Lung (tissue), 17 donors: ENCODE measurements at places on chromosomes 11 and 22. TPM values are rescaled to one million over a fixed set of nuclear protein-coding genes. Genes with fewer than 3 reads are reported as not detected.

Gene NRGN
- total RNA-seq: 27.2 TPM

Gene PANX2
- 3.9 TPM for total RNA-seq

Gene CSF2RB
- total RNA-seq: 26.8 TPM

Gene PRR5L
- 10.4 TPM for total RNA-seq

Gene TMEM138
- 24.6 TPM for total RNA-seq

- H3K27ac ChIP-seq: no peak overlapping the region
- H3K4me3 ChIP-seq: no peak overlapping the region
- H3K36me3 ChIP-seq: no peaks in the 10 kb centered on the region
- H3K27me3 ChIP-seq: no peaks in the 10 kb centered on the region
- no peak for DNase-seq
- no peaks in the 10 kb centered on the region for H3K4me1 ChIP-seq
Measured at GRCh38 chr22:46519377-46519776, 18.0 kb downstream of the CELSR1 start.

- no peak overlapping the region for H3K27ac ChIP-seq
- H3K4me3 ChIP-seq: no peak overlapping the region
- H3K4me1 ChIP-seq: no peaks in the 10 kb centered on the region
- no peaks in the 10 kb centered on the region for H3K27me3 ChIP-seq
- no peak for DNase-seq
Measured at GRCh38 chr22:29541845-29542244, 11.7 kb downstream of the THOC5 start.

DNA sequence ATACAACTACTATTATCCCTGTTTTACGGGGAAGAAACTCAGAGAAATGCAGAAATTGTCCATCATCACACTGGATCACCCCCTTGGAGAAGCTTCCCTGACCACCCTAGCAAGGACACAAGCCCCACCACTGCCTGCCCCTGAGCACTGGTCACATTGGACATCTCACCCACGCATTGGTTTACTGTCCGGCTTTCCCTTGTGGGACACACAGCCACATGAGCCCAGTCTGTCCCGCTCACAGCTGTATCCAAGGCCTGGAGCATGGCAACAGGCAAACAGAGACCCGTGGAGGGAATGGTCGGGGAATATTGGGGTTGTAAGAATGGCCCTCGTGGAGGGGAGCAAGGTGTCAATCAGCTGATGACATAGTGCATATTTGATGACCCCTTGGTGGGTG, 42.7 kb upstream of the FGF3 start:
- H3K36me3 ChIP-seq: no peaks in the 10 kb centered on the region
- no peak overlapping the region for H3K4me3 ChIP-seq
- H3K27ac ChIP-seq: no peak overlapping the region
- no peak for DNase-seq
- H3K27me3 ChIP-seq: no peaks in the 10 kb centered on the region

DNA sequence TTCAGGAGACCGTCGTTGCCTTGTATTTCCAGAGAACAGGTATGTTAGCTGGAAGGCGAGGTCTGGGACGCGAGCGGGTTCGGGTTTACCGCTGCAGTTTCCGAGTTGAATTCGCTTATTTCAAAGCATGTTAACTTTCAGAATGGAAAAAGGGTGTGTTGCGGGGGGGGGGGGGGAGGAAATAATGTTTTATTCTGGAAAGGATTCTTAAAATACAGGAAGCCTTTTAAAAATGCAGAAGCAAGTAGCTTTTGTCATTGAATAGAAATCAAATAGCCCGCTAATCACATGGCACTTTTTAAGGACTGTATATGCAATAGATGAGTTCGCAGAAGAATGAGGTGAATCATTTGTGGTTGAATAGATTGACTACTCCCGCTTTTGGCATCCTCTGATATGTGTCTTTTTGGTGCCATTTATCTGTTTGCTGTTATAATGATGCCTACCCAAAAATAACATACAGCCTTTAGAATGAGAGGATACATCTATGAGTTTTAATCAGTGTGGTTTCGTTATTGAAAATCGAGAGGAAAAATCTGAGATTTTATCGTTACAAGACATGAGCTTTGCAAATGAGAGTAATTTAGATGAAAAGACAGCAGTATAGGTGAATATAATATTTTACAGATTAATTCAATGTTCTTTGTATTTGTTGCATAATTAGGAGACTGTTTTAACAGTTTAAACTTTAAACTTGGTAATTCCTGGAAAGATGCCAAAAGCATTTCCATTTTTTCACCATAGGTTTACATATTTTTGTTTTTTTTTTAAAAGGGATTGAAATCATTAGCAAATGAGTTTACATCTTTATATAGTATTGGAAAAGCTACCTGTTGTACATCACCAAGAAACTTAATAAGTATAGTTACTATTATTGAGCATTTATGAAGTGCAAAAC, 1.7 kb downstream of the PDE3B start:
- no peaks in the 10 kb centered on the region for H3K27me3 ChIP-seq
- peak; percentile 66 for DNase-seq
- H3K4me1 ChIP-seq: peaks cover 12% of the 10 kb centered on the region
- H3K36me3 ChIP-seq: no peaks in the 10 kb centered on the region
- H3K27ac ChIP-seq: peak overlapping the region; percentile 91
- peak overlapping the region; percentile 82 for H3K4me3 ChIP-seq

GRCh38 chr22:24706054-24706453, 68.5 kb downstream of the PIWIL3 start:
- H3K4me3 ChIP-seq: no peak overlapping the region
- H3K27ac ChIP-seq: no peak overlapping the region
- no peaks in the 10 kb centered on the region for H3K36me3 ChIP-seq
- H3K4me1 ChIP-seq: no peaks in the 10 kb centered on the region
- H3K27me3 ChIP-seq: no peaks in the 10 kb centered on the region

DNA sequence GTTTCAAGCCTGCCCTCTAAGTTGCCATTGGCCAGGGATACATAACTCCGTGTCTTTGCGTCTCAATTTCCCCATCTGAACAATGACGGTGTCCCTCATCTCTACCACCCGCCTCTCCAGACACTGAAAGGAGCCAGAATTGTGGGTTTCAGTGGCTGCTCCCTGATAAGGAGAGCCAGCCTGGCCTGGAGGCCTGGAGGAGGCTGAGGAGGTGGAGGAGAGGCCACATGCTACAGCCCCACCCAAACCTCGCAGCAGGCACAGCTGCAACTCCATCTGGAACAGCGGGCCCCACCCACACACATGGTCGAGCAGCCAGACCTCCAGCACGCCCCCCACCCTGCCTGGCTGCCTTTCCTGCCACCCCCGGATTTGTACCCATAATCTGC, 34.4 kb upstream of the CD82 start:
- no peaks in the 10 kb centered on the region for H3K36me3 ChIP-seq
- no peak overlapping the region for H3K4me3 ChIP-seq
- no peak overlapping the region for H3K27ac ChIP-seq
- no peak for DNase-seq
- H3K27me3 ChIP-seq: no peaks in the 10 kb centered on the region

GRCh38 chr11:44999068-44999467, 48.4 kb upstream of the TP53I11 start:
- H3K27me3 ChIP-seq: peaks cover 3% of the 10 kb centered on the region
- H3K4me1 ChIP-seq: no peaks in the 10 kb centered on the region
- H3K36me3 ChIP-seq: no peaks in the 10 kb centered on the region
- no peak overlapping the region for H3K27ac ChIP-seq
- DNase-seq: no peak
- no peak overlapping the region for H3K4me3 ChIP-seq
